Caco-2 (cell line): ENCODE measurements at places on chromosomes 5 and 9. TPM values are rescaled to one million over a fixed set of nuclear protein-coding genes. Genes with fewer than 3 reads are reported as not detected.
A peak's percentile ranks its signal among the peaks of the same experiment; 100 is the strongest.

DNA sequence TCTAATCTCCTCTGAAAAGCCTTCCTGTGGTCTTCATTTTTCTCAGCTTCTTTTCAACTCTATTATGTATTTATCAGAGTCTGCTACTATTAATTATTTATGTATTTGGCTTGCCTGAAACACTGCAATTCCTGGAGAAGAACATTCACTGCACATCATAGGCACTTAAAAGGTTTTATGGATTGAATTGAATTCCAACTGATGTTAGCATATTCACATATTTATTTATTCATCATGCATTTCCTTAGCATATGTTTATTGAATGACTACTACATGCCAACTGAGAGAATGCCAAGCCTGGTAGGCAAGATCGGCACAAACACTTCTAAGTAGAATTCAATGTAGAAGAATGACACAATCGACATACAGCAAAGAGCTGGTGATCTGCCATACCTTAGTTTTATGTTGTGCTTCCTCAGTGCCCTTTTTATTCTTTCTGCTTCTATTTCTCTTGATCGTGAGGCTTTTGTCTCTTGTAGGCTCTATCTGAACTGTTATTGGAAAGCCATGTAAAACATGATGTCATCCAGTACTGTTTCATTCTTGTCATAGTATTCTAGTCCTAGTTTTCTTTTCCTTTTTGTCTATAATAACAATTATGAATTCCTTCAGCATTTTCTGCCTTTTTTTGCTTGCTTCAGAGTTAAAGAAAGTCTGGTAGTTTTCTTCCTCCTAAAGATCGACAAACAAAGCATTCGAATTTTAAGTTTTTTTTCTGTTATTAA is 454.2 kb downstream of the TLE4 start:
- H3K4me3 ChIP-seq, result no peak overlapping the region
- no peak for DNase-seq
- H3K36me3 ChIP-seq, result no peaks in the 10 kb centered on the region
- no peaks in the 10 kb centered on the region for H3K27me3 ChIP-seq
- H3K27ac ChIP-seq, result no peak overlapping the region
- no peaks in the 10 kb centered on the region for H3K4me1 ChIP-seq

- peaks cover 38% of the 10 kb centered on the region for H3K4me1 ChIP-seq
- H3K36me3 ChIP-seq, result no peaks in the 10 kb centered on the region
- no peak overlapping the region for H3K4me3 ChIP-seq
- H3K27ac ChIP-seq, result no peak overlapping the region
These were observed 112.1 kb downstream of the BASP1 start for GRCh38 chr5:17329571-17329970.

DNA sequence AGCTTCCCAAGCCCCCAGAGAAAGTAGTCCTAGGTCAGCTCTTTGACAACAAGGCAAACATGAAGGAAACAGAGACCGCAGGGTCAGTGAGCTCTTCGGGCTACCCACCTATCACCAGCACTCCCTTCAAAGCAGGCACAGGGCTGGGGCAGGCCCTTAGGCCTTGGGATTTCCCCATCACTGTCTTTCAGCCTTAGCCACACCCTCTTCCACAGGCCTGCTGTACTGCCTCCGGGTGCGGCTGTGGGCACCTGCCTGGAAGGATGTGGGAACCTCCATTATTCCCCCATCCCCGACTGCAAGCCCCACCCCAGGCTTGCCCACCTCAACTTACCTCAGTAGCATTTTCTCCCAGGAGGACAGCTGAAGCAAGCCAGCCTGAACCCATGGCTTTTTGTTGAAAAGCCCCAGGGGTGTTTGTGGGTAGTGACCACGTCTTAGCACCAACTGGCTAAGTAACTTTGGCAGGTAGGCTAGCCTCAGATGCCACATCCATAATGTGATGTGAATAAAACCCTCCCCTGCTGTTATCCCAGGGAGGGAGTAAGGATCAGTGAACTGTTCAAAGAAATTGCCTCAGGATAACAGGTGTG is 100.2 kb downstream of the PIK3R1 start:
- H3K27ac ChIP-seq, result no peak overlapping the region
- peaks cover 53% of the 10 kb centered on the region for H3K4me1 ChIP-seq
- H3K4me3 ChIP-seq, result no peak overlapping the region
- no peaks in the 10 kb centered on the region; the same call in 1 of the 2 replicates for H3K36me3 ChIP-seq
- peak; percentile 37 for DNase-seq

DNA sequence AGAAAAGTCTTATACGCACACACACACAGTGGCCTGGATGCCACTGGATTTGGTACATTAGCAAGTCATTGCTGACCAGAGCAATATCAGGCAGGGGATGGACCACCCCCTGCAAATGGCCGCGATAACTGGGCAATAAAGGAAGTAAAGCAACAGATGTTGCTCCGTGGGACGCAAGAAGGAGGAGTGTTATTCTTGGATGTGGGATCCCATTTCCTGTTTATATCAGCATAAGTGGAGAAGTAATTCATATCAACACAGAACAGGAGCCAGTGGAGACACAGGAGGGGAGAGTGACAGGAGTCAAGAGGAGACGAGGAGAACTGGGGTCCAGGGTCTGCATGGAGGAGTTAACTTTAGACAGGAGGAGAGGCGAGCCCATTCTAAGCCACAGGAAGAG is 18.4 kb downstream of the RUFY1 start:
- no peak for DNase-seq
- H3K27ac ChIP-seq, result no peak overlapping the region
- H3K36me3 ChIP-seq, result peaks cover 2% of the 10 kb centered on the region; the same call in 1 of the 2 replicates
- no peaks in the 10 kb centered on the region for H3K4me1 ChIP-seq
- H3K27me3 ChIP-seq, result no peaks in the 10 kb centered on the region

DNA sequence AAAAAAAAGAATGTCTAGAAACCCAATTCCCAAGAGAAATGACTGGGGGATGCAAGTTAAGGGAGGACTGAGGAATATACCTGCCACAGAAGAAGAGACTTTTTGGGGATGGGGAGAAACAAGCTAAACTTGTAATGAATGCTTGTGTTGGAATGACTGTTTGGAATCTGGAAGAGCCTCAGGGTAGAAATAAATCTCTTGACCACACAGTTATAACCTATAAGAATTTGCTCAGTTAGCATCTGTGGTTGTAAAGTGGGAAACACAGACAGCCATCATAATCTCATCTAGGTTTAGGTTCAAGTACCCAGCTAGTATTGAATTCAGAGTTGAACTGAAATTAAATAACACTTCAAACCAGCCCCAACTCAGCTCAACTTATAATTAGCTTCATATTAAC is 678.3 kb upstream of the CHD1 start:
- H3K36me3 ChIP-seq, result no peaks in the 10 kb centered on the region
- no peak overlapping the region for H3K27ac ChIP-seq
- no peak overlapping the region for H3K4me3 ChIP-seq
- H3K4me1 ChIP-seq, result no peaks in the 10 kb centered on the region
- no peak for DNase-seq

GRCh38 chr5:139158791-139159190 is 39.4 kb downstream of the SIL1 start:
- H3K27me3 ChIP-seq, result no peaks in the 10 kb centered on the region
- no peaks in the 10 kb centered on the region for H3K4me1 ChIP-seq
- H3K4me3 ChIP-seq, result no peak overlapping the region
- DNase-seq, result no peak
- H3K36me3 ChIP-seq, result no peaks in the 10 kb centered on the region; the same call in 1 of the 2 replicates

GRCh38 chr9:112043423-112043822 is 131.7 kb downstream of the SUSD1 start:
- H3K4me1 ChIP-seq, result peaks cover 32% of the 10 kb centered on the region
- H3K27ac ChIP-seq, result no peak overlapping the region
- H3K36me3 ChIP-seq, result peaks cover 3% of the 10 kb centered on the region
- no peaks in the 10 kb centered on the region for H3K27me3 ChIP-seq
- DNase-seq, result no peak

DNA sequence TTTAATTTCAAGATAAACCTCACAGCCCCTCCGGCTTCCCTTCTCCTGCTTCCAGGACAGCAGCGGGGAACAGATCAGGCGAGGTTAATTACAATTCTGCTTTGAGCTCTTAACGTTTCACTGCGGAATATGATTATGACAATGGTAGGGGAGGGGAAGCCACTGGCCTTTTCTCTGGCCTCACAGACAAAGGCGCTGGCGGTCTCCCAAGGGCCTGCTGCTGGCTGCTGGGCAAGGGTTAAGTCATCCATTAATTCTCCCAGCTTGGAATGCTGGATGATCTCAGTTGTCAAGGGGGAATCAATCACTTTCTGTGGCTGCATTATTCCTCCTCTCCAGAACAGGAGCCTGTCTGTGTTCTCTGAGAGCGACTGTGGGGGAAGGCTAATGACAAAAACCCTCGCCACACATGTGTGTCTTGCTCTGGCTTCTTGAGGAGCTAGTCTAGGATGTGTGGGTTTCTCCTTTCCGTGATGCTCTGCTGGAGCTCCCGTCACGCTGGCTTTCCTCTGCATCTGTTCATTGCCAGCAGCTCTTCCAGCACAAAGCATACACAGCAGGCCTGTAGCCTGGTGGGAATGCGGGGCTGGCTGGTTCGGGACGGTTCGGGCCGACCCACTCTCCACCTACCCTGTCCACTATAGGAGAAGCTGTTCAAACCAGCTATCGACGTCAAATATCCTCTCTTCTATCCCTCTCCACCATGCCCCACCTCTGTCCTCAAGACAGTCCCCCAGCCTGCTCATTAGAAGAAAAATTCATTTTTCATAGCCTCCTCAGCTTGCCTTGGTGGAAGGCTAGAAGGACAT is 82.8 kb downstream of the DCP2 start:
- H3K36me3 ChIP-seq, result no peaks in the 10 kb centered on the region
- no peaks in the 10 kb centered on the region for H3K27me3 ChIP-seq
- DNase-seq, result no peak
- H3K27ac ChIP-seq, result no peak overlapping the region
- H3K4me3 ChIP-seq, result no peak overlapping the region
- H3K4me1 ChIP-seq, result no peaks in the 10 kb centered on the region

GRCh38 chr5:126054577-126055347 is 368.4 kb upstream of the GRAMD2B start:
- DNase-seq, result no peak
- no peaks in the 10 kb centered on the region for H3K4me1 ChIP-seq
- H3K27ac ChIP-seq, result no peak overlapping the region
- H3K27me3 ChIP-seq, result no peaks in the 10 kb centered on the region
- no peak overlapping the region for H3K4me3 ChIP-seq

- H3K27me3 ChIP-seq, result no peaks in the 10 kb centered on the region
- H3K4me3 ChIP-seq, result no peak overlapping the region
- no peak overlapping the region for H3K27ac ChIP-seq
- no peaks in the 10 kb centered on the region for H3K36me3 ChIP-seq
- no peaks in the 10 kb centered on the region for H3K4me1 ChIP-seq
- no peak for DNase-seq
These were observed 35.1 kb downstream of the GOLM1 start for GRCh38 chr9:86064220-86064619.

WDR31 gene
- 1.9 and 2.3 TPM in 2 replicates for total RNA-seq

LRRC26 gene
- 2.9 and 3.0 TPM in 2 replicates for total RNA-seq

TPM2 gene
- 21.8 and 26.5 TPM in 2 replicates for total RNA-seq

SLC36A2 gene
- not detected in 2 replicates for total RNA-seq

MYORG gene
- total RNA-seq, result 33.4 and 37.3 TPM in 2 replicates

SPATA31D4 gene
- not detected in 2 replicates for total RNA-seq

TAF11L5 gene
- total RNA-seq, result not detected in 2 replicates
